Activated CD8-positive, alpha-beta T cell treated with anti-CD3 and anti-CD28 coated beads for 36 hours (primary cell): ENCODE measurements at places on chromosomes 5 and 9. TPM values are rescaled to one million over a fixed set of nuclear protein-coding genes. Genes with fewer than 3 reads are reported as not detected.

DNA sequence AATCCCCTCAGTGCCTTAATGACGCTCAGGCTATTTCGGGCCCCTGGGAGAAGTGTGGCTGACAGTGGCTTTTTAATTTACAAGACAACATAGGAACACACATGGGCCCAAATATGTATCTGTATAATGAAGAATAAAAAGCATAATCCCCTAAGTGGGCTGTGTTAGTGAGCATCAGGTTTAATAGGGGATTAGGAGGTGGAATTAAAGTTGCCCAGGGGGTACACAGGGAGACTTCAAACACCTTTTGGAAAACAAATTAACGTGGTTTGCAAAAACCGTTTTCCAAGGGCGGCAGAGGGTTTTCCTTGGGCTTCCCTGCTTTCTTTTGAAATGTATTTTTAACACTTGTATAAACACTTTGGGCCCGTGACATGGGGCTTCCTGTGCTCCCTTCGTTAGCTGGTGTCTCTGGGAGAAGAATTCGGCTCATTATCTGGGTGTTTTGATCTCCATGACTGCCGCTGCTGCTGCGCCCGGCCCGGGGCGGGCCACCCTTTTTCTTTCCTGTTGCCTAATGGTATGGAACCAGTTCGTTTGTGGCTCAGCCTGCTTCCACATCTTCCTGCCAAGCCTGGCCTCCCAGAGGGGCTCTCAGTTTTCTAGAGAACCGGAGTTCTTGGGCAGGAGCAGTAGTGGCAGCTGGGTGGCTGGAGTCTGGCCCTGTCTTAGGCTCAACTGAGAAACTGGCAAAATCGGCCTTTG, 173.0 kb downstream of the MACROH2A1 start:
- no peaks in the 10 kb centered on the region for H3K36me3 ChIP-seq
- H3K27me3 ChIP-seq: peaks cover 1% of the 10 kb centered on the region
- no peak overlapping the region for H3K4me3 ChIP-seq

Gene LCN2
- not detected for total RNA-seq

- H3K36me3 ChIP-seq: no peaks in the 10 kb centered on the region
- DNase-seq: no peak
- no peak overlapping the region for H3K4me3 ChIP-seq
- H3K27me3 ChIP-seq: peaks cover 24% of the 10 kb centered on the region
- H3K4me1 ChIP-seq: peaks cover under 1% of the 10 kb centered on the region
Observed at GRCh38 chr9:130670644-130671043, 6.2 kb downstream of the PRDM12 start.

- H3K36me3 ChIP-seq: no peaks in the 10 kb centered on the region
- no peak overlapping the region for H3K4me3 ChIP-seq
- DNase-seq: no peak
- peaks cover 4% of the 10 kb centered on the region for H3K4me1 ChIP-seq
- H3K27me3 ChIP-seq: peaks cover 4% of the 10 kb centered on the region
- no peak overlapping the region for H3K27ac ChIP-seq
Observed at GRCh38 chr9:16223074-16223871, 647.2 kb downstream of the BNC2 start.

DNA sequence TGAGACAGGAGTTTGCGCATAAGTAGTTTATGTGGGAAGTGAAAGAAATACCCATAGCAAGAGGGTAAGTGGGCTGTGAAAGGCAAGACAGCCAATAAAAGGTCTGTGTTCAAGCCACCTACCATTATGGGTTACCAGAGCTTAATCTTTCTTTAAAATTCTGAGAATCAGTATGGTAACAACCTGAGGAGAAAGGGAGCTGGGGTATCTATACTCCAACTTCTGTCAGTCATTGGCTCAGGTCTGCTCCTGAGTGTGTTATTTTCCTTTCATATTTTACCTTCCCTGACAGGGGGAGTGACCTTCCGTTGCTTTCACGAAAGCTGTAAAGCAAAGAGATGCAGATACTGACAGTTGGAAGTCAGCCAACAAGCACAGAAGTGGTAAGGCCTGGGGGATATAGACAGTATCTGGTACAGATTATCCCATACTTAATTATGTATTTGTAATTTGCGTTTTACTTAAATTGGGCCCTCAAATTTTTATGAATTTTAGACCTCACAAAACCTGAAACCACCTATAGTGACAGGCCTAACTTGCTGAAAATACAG, 233.4 kb downstream of the RAB3C start:
- no peak for DNase-seq
- no peaks in the 10 kb centered on the region for H3K27me3 ChIP-seq
- no peak overlapping the region for H3K27ac ChIP-seq
- H3K4me3 ChIP-seq: no peak overlapping the region
- H3K4me1 ChIP-seq: no peaks in the 10 kb centered on the region
- no peaks in the 10 kb centered on the region for H3K36me3 ChIP-seq

DNA sequence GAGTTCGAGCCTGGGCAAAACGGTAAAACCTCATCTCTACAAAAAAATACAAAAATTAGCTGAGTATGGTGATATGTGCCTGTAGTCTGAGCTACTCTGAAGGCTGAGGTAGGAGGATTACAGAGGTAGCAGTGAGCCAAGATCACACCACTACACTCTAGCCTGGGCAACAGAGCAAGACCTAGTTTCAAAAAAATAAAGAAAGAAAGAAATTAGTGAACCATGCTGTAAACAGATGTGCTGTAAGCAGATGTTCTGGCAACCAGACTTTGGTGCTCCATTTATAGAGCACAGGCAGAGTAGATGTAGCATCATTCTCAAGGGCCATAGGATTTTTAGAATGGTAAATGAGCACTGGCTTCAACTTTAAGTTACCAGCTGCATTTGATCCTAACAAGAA, 115.4 kb downstream of the ST8SIA4 start:
- H3K4me1 ChIP-seq: peaks cover 6% of the 10 kb centered on the region
- H3K4me3 ChIP-seq: no peak overlapping the region
- no peak overlapping the region for H3K27ac ChIP-seq
- no peaks in the 10 kb centered on the region for H3K27me3 ChIP-seq

GRCh38 chr9:92954049-92954861, 6.9 kb downstream of the FGD3 start:
- H3K27me3 ChIP-seq: no peaks in the 10 kb centered on the region
- DNase-seq: peak; percentile 93
- peak overlapping the region; percentile 63 for H3K4me3 ChIP-seq
- H3K4me1 ChIP-seq: peaks cover 61% of the 10 kb centered on the region
- peak overlapping the region; percentile 97 for H3K27ac ChIP-seq

- no peaks in the 10 kb centered on the region for H3K36me3 ChIP-seq
- H3K27ac ChIP-seq: no peak overlapping the region
- H3K4me3 ChIP-seq: no peak overlapping the region
- H3K4me1 ChIP-seq: peaks cover 3% of the 10 kb centered on the region
- peaks cover 7% of the 10 kb centered on the region for H3K27me3 ChIP-seq
Observed at GRCh38 chr5:62090953-62091352, 215.1 kb upstream of the KIF2A start.

Gene HAPLN1
- total RNA-seq: not detected

DNA sequence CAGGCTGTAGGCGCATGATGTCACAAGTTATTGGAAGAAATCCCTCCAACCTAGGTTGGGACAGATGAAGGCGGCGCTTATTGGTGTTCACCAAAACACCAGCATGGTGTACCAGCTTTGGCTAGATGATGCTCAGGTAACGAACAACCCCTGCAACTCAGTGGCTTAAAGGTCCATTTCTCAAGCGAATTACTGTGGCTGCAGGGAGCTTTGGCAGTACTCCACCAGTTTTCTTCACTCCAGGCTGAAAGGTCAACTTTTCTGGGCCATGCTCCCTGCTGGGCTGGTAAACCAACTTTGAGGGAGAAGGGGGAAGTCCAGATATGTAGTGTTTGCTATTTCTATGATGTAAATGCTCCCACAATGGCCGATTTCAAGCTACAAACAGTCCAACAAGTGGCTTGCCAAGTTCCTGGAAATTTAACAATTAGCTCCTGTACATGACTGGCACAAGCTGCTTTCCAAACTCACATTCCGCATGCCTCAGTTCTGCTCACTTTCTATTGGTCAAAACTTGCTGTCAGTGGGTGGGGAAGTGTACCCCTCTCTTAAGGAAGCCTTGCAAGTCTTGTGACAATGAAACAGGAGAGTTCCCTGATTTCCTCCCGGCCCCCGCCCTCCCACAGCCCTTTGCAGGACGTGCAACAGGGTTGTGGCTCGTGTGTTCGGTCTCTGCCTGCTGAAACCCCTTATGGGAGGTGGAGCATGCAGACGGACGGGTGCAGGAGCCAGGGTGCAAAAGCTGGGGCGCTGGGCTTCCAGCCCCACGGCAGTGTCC, 588 bp upstream of the ZBED3 start:
- peaks cover 20% of the 10 kb centered on the region for H3K4me1 ChIP-seq
- DNase-seq: no peak
- peak overlapping the region; percentile 82 for H3K27ac ChIP-seq
- H3K27me3 ChIP-seq: no peaks in the 10 kb centered on the region
- peaks cover 14% of the 10 kb centered on the region for H3K36me3 ChIP-seq
- peak overlapping the region; percentile 85 for H3K4me3 ChIP-seq

- H3K27ac ChIP-seq: no peak overlapping the region
- no peak for DNase-seq
- H3K4me1 ChIP-seq: no peaks in the 10 kb centered on the region
Observed at GRCh38 chr5:53167836-53168235, 58.3 kb upstream of the MOCS2 start.

Gene SEC24A
- total RNA-seq: 29.3 TPM

GRCh38 chr5:76561959-76562358, 61.2 kb downstream of the F2RL2 start:
- peaks cover 13% of the 10 kb centered on the region for H3K36me3 ChIP-seq
- no peak for DNase-seq
- H3K4me3 ChIP-seq: no peak overlapping the region
- H3K4me1 ChIP-seq: peaks cover 12% of the 10 kb centered on the region
- no peak overlapping the region for H3K27ac ChIP-seq
- H3K27me3 ChIP-seq: no peaks in the 10 kb centered on the region

DNA sequence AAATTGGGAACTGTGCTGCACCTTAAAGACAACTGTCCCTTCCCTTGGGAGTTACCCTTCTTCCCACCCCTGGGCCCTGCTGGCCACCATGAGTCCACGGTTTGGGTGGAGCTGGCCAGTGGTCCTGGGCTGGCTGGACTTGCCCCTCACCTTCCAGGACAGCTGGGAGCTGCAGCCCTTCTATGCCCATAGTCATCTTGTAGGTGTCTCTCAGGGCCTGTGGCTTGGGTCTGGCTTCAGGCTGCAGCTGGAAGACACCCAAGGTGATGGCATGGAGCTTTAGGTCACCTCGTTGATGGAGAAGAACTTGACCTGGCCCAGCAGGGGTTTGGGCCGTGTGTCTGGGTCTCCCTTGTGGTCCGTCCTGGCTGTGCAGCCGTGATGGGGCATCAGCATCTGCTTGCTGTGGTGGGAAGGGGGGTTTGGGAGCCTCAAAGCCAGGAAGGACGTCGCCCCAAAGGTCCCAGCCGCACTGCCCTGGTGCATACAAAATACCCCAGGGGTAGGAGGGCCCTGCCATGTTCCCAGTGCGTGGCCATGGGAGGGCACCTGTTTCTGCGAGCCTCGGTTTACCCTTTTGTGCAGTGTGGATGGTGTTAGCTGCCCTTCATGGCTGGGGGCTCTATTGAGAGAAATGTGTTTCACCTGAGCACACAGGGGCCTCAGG, 8.9 kb downstream of the WNK2 start:
- H3K36me3 ChIP-seq: no peaks in the 10 kb centered on the region
- no peaks in the 10 kb centered on the region for H3K4me1 ChIP-seq
- no peaks in the 10 kb centered on the region for H3K27me3 ChIP-seq
- no peak for DNase-seq

GRCh38 chr9:106580546-106580945, 282.4 kb upstream of the ZNF462 start:
- H3K36me3 ChIP-seq: no peaks in the 10 kb centered on the region
- H3K27me3 ChIP-seq: no peaks in the 10 kb centered on the region

Gene NRARP
- total RNA-seq: 4.4 TPM

Gene PRDM9
- total RNA-seq: not detected

Gene GRIN1
- total RNA-seq: not detected

DNA sequence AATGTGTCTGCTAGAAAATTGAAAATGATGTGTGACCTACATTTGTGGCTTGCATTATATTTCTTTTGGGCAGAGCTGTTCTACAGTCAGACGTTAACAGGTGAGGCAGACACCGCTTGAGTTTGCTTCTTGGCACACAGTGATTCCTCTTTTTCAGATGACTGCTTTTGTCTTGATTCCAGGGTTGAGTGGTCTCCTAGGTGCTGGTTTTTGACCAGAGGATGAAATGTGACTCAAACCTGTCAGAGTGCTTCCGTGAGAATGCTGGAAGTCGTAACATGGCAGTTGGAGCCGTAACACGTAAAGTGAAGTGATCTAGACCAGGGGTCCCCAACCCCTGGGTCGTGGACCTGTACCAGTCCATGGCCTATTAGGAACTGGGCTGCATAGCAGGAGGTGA, 28.3 kb upstream of the NDFIP1 start:
- H3K4me1 ChIP-seq: peaks cover 28% of the 10 kb centered on the region
- no peak overlapping the region for H3K4me3 ChIP-seq
- H3K27ac ChIP-seq: no peak overlapping the region
- no peaks in the 10 kb centered on the region for H3K27me3 ChIP-seq

GRCh38 chr9:113853333-113853732, 22.8 kb upstream of the ZNF618 start:
- no peak overlapping the region for H3K4me3 ChIP-seq
- peaks cover 7% of the 10 kb centered on the region for H3K27me3 ChIP-seq
- peaks cover 9% of the 10 kb centered on the region for H3K4me1 ChIP-seq
- H3K27ac ChIP-seq: no peak overlapping the region
- peaks cover 2% of the 10 kb centered on the region for H3K36me3 ChIP-seq
- peak; percentile 24 for DNase-seq

DNA sequence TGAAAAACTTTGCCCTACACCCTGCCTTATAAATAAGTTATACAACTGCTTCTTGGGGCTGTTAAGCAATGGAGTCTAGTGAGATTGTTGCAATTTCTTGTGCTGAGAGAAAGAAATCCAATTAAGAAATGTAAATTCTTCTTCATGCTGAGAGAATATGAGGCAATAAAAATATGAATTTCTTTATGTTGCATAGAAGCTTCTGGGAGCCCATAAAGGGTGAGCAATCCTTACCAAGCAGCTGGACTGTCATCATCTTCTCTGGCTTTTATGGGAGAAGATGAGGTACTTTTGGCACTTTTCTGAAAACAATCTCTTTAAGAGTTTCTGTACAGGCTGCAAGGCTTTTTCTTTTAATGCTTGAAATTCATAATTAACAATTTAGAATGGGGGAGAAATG, 204.3 kb downstream of the DMRTA1 start:
- H3K4me3 ChIP-seq: no peak overlapping the region
- no peak for DNase-seq
- no peaks in the 10 kb centered on the region for H3K27me3 ChIP-seq
- no peaks in the 10 kb centered on the region for H3K36me3 ChIP-seq
- no peaks in the 10 kb centered on the region for H3K4me1 ChIP-seq

Gene ADGRD2
- not detected for total RNA-seq

Gene TMCO6
- total RNA-seq: 33.2 TPM

DNA sequence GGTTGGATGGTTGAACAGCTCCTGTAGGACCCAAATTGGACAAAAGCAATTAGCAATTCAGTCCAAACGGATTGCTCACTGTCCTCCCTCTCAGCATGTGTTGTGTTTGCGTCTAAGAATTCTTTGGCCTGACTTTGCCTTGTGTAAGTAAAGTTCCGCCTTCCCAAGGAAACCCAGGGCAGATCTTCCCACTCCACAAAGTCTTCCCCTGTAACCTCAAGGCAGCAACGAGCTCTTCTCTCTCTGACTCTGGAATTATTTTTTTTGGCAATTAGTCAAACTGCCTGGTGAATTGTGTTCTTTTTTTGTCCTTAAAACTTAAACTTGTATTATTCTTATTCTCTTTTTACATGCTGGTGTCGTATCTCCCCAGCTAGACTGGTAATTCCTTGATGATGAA, 20.7 kb upstream of the BASP1 start:
- H3K4me1 ChIP-seq: no peaks in the 10 kb centered on the region
- H3K27me3 ChIP-seq: peaks cover 1% of the 10 kb centered on the region
- DNase-seq: no peak

- H3K27me3 ChIP-seq: peaks cover 3% of the 10 kb centered on the region
- H3K36me3 ChIP-seq: no peaks in the 10 kb centered on the region
- H3K4me3 ChIP-seq: no peak overlapping the region
Observed at GRCh38 chr5:147375151-147375550, 134.7 kb downstream of the DPYSL3 start.
